Activated T-cell treated with anti-CD3 and anti-CD28 coated beads, Interleukin-2, amount 50 U/mL, for 72 hours (primary cell): ENCODE measurements at places on chromosomes 2 and 18. TPM values are rescaled to one million over a fixed set of nuclear protein-coding genes. Genes with fewer than 3 reads are reported as not detected.

Gene TTN
- total RNA-seq: 6.9 TPM

DNA sequence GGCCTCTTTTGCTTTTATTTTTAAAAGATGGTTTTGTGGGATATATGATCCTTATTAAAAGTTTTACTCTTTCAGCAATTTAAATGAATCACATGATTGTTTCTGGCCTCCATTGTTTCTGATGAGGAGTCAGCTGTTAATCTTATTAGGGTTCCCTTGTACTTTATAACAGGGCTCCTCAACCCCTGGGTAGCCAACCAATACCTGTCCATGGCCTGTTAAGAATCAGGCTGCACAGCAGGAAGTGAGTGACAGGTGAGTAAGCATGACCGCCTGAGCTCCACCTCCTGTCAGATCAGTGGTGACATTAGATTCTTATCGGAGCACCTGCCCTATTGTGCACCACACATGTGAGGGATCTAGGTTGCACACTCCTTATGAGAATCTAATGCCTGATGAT is 45.1 kb upstream of the FAM98A start:
- DNase-seq: no peak

Gene FAM237A
- not detected for total RNA-seq

- DNase-seq: no peak
Measured at GRCh38 chr2:100544911-100545596, 17.7 kb upstream of the PDCL3 start.

GRCh38 chr2:101762451-101763171 is 65.1 kb downstream of the MAP4K4 start:
- no peak for DNase-seq

DNA sequence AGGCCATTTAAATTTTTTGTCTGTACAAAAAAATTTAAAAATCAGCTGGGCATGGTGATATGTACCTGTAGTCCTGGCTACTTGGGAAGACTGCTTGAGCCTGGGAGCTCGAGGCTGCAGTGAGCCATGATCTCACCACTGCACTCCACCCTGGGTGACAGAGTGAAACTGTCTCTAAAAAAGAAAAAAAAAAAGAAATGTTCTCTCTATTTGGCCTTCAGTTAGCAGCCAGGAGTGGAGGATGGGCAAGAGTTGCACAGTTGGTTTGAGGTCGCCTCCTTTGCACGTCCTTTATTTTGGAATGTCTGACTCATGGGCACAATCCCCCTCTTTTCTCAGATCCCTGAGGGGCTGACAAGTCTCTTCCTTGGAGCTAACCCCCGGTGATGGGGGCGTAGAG is 26.3 kb downstream of the ITM2C start:
- DNase-seq: no peak

Gene CD28
- 206 TPM for total RNA-seq

GRCh38 chr2:229905601-229906000 is 16.2 kb downstream of the TRIP12 start:
- no peak for DNase-seq

GRCh38 chr18:76395609-76396008 is 99.4 kb downstream of the ZNF516 start:
- no peak for DNase-seq

DNA sequence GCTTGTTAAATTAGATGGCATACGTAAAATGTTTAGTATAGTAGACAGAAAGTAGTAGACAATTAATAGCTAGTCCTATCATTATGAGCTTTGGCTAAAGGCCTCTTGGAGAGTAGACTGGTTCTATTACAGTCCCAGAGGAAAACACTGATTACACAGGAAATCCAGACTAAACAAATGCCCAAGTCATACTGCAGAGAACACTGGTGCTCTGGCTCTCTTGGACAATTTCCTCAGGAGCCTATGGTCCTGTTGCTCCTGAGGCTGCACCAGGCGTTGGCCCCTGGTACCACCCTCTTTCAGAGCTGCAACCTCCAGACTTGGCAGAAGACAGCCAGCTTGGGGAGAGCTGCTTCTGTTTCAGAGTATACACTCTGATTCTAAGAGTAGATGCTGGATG is 41.8 kb downstream of the STAT1 start:
- DNase-seq: no peak
